ENCODE measurements at places on chromosomes 5 and 9.

- no peak for DNase-seq
Observed at GRCh38 chr9:98161851-98162250, 30.6 kb downstream of the CORO2A start.

GRCh38 chr9:133141833-133142595, 21.0 kb upstream of the RALGDS start:
- peak; percentile 91 for DNase-seq

- DNase-seq, result no peak
Observed at GRCh38 chr9:134303601-134304000, 22.7 kb upstream of the RXRA start.

DNA sequence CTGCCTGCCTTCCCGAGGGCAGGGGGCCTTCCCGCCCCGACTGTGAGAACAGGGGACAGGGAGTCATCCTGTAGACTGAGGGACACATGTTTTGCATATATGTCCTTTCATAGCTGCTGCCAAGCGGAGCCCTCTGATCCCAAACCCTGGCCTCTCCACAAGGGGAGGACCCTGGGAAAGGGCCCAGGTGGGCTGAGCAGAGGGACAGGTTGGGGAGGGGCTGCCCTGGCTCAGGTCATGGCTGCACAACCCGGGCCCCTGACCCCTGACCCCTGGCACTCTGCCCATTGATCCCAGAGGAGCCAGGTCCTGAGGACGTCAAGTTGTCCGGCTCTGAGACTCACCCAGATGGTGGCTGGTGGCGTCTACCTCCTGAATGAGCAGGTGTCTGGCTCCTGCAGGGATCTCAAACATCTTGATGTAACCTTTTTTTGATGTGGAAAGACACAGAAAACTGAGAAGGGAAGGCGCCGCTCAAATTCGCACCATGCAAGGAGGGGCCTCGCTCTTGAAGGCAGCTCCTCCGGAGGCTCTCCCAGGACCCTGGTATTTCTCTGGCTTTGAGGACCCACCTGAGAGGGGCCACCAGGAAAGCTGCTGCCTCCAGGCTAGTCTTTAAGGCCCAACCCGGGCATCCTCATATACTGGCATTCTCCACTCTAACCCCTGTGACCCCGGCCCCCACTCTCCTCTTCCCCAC, 71.9 kb downstream of the ZNF354C start:
- DNase-seq, result no peak

GRCh38 chr9:2158766-2159430, 143.8 kb downstream of the SMARCA2 start:
- DNase-seq, result no peak

GRCh38 chr9:124818431-124819281, 34.6 kb upstream of the WDR38 start:
- no peak for DNase-seq

DNA sequence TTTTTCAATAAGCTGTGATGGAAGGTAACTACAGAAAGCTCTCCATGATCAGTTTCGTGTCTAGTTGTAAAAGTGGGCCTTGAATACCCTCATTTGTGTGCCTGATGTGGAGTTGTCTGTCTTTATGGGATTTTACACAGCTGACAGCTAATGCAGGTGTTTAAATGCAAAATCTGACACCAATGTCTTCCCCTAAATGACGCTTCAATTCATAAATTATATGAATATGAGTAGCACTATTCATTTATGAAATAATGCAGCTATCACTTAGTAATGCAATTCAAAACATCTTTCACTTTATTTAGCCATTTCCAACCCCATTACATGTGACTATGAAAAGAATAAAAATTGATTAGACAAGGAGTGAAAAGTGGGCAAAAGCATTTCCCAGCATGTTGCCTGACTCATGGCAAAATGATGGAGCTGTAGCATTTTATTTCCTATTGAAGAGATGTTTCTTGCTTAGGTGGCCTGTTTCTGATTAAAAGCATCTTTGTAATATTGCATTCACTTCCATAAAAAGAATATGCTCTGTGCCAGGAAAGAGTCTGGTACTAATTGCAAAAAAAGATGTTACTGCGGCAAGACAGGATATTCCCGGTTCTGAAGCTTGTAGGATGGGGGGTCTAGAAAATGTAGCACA, 116.7 kb upstream of the HAPLN1 start:
- DNase-seq, result no peak

GRCh38 chr9:129185991-129186390, 7.9 kb upstream of the IER5L start:
- no peak for DNase-seq

- DNase-seq, result no peak
Observed at GRCh38 chr5:5384660-5385330, 37.7 kb upstream of the ICE1 start.

DNA sequence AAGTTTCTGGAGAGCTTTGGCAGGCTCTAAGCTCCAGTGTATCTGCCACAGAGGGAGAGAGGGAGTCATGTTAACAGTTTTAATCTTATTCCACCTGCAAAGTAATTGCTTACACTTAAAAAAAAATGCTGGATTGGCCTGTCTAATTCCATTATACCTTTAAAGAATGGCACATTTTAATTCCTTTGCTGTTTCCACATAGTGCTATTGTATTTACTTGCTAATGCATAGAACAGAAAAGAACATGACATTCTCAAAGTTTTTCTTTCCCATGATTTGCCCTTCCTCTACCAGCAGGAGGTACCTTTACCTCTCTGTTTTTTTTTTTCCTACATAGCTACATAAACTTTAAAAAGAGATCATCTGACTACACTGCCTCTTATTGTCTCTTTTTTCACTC, 318.0 kb downstream of the GLIS3 start:
- no peak for DNase-seq

- DNase-seq, result no peak
Observed at GRCh38 chr5:73061593-73061992, 58.8 kb upstream of the TMEM171 start.

DNA sequence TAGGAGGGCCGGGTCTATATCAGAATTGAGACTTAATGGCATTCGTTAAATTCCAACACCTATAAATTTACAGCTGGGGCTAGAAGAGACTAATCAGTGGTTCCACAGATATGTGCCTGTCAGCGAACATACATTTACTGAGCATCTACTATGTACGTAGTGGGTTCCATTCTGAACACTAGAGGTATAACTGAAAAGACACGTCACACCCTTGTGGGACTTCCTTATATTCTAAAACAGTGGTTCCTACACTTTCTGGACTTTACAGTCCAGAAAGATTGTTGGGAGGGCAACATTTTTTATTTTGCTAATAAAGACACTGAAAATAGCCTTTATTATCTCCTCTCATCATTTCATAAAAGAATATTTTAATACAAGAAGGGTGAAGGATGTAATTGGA, 140.5 kb downstream of the SCAMP1 start:
- no peak for DNase-seq

DNA sequence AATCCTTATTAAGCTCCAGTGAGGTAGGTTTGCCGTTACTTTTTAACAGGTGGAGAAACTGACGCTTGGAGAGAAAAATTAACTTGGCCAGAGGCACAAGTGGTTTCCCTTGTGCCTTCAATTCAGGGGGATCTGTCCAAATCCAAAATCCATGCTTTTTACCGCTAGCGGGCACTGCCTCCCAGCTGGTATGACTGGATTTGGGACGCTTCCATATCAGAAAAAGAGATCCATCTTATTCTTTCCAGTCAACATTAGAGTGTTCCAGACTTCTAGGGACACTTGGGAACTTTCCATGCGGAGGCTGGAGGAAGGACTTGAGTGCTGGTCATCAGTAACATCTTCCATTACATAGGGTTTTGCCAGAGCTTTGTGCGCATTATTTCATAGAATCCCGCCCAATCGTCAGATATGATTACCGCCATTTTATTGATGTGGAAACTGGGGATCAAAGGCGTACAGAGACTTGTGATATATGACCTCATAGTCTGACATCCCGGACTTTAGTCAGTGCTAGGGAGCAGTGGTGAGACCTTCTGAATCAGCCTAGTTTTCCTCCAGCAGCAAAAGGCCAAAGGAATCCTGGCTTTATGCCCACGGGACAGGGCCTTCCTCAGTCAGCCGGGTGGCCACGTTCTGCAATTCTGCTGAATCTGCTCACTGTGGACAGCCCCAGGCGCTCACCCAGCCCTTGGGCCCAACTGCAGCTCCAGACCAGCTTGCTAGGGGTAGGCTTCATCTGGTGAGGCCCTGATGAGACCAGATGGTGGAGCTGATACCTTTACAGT, 1.1 kb upstream of the GNPDA1 start:
- DNase-seq, result no peak

DNA sequence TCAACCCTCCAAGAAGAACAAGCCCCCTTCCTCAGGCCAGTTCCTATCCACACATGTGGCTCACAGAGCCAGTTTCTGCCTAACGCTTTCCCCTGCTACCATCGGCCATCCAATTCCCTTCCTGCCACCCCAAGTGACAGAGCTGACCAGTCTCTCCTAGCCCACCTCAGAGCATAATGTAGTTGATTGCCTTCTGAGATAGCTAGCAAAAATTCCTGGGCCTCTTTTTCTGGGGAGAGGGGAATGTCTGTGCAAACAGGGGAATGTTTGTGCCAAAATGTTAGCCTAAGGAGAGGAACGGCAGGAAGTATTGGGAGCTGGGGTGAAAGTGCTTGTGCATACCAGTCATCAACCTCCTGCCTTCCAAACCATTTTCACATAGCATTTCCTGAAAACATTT, 157.0 kb downstream of the PJA2 start:
- no peak for DNase-seq

DNA sequence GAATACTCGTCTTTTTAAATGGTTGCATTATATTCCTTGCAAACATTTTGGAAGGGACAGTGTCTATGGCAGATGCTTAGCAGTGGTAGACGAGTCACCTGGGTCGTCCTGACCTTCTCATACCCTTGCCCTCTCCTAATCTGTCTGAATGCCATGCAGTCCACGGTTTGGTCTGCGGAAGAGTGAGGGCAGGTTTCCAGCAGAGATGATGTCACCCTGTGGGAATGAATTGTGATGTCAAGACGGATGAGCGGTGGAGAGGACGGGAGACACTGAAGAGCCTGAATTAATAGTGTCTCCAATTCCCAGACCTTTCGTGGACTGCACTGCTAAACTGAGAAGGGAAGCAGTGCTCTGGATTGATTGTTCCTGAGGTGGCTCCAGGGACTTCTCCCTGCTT, 329.0 kb upstream of the PANK3 start:
- no peak for DNase-seq

GRCh38 chr5:55997742-55998351, 3.1 kb upstream of the IL6ST start:
- DNase-seq, result no peak

DNA sequence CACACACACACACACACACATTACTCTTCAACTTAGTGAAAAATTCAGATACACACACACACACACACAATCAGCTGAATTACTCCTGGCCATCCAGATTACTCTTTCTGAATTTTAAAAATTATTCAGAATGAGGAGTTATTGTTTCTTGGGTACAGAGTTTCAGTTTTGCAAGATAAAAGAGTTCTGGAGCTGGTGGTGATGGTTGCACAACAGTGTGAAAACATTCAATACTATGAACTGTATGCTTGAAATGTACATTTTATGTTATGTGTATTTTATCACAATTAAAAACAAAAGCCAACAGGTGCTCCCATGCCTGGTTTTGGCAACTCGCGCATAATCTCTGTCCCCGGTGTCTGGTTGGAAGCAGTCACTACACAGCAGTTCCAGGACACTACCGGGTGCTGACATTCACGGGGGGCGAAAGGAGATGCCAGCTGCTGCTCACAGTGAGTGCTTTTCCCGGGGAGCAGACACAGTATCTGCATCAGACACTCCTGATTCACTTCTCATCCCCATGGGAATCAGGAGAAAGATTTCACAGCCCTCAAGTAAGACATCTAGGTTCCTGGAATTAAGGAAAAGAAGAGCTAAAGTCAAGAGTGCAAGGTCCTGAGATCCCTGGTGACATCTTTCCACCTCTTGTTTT, 55.7 kb downstream of the LHFPL2 start:
- no peak for DNase-seq

DNA sequence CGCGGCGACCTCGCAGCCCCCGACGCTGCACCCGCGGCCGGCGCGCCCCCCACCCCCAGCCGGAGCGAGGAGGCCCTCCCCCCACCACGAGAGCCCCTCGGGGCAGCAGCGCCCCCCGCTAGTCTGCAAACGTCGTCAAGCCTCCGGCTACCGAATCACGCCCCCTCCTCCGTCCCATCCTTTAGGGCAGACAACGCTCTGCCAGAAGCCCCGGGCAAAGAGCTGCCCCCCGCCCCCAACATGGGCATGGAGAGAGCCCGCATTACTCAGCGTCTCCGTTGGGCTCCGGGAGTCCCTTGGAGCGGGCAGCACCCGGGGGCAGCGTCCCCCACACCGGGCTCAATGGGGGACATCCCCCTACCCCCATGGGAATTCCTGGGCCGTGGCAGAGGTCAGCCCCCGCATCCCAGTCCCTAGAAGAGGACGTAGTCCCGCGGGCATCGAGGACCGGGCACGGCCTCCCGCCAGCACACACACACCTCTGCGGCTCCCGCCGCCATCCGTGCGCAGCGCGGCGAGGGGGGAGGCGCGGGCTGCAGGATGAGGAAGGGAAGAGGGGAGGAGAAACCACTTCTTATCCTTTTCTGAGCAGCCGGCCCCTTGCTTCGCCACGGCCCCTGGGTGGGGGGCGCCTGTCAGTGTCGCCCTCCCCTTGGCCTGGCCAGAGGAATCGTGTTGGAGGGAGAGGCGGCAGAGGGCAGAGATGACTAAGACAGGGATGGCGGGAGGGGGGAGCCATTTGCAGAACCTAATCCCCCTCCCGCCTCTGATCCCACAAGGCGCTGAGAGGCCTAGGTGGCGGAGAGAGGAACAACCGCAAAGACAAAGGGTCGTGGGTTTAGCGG, 750 bp downstream of the DNM1 start:
- DNase-seq, result no peak

DNA sequence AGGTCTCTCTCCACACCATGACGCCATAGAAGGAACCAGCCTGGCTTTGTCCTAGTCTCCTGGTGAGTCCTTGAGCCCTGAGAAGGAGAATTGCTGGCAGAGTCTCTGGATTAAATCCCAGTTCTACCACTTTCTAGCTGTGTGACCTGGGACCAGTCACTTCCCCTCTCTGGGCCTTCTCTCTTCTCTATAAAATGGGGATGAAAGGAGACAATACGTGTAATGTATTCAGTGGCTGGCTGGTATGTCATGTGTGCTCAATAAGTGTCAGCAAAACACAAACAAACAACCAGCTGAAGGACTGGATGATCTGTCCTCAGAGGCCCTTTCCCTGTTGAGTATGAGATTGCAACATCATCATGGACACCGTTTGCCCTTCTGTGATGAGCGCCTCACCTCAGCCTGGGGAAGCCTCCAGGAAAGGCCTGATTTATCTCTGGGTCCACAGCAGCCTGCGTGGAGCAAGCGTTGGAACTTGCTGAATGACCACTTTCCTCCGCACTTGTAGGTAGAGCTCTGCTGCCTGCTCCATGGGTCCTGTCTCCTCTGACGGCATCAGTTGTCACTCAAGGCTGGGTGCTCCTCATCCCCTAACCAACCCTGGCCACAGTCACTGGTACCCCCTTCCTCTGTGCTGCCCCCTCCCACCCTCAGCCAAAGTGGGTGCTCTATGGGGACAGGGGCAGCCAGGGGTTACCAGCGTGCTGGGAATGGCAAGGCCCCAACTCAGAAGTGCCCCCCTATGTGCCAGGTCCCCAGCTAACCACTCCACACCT, 3.6 kb upstream of the NR5A1 start:
- DNase-seq, result no peak

GRCh38 chr9:126788046-126788445, 16.8 kb upstream of the ZBTB43 start:
- no peak for DNase-seq

GRCh38 chr5:24222876-24223275, 421.9 kb downstream of the CDH10 start:
- DNase-seq, result no peak

GRCh38 chr9:93486268-93486667, 32.9 kb upstream of the FAM120AOS start:
- no peak for DNase-seq
